ENCODE measurements at places on chromosomes 5 and 9.

DNA sequence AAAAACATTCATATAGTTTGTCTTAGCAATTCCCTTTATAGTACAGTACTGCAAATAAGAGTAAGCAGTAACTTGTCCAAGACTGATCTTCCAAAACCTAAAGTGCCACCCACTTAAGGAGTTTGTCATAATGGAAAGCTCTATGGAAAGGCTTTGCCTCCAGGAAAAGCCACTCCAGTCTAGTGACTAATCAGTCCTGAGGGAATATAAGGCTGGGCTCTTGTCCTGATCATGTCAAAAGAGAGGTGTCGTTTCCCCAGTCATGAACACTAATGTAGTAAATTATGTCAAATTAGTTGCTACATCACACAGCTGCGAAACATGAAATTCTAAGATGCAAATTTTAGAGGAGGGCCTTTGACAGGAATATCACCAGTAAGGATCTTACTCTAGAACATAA, 271.6 kb downstream of the GABRB2 start:
- DNase-seq, result no peak

GRCh38 chr5:139113892-139114291, 84.3 kb downstream of the SIL1 start:
- no peak for DNase-seq

DNA sequence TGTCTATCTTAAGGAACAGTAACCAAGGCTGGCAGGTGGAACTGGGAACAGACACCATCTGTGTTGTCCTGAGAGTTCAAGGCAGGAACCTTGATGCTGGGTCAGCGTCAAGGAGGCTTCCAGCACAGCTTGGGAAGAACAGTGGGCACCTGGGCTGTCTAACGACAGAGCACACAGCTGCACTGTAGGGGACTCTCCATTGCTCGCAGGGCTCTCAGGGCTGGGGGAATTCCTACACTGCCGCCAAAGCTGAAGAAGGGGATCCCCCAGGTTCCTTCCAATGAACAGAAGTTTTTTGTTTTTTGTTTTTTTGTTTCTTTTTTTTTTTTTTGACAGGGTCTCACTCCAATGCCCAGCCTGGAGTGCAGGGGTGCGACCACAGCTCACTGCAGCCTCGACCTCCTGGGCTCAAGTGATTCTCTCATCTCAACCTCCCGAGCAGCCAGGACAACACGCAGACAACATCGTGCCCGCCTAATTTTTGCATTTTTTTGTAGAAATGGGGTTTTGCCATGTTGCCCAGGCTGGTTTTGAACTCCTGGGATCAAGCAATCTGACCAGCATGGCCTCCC, 81.9 kb downstream of the PTPN3 start:
- no peak for DNase-seq

GRCh38 chr5:170289764-170290163, 7.8 kb downstream of the LCP2 start:
- DNase-seq, result no peak

DNA sequence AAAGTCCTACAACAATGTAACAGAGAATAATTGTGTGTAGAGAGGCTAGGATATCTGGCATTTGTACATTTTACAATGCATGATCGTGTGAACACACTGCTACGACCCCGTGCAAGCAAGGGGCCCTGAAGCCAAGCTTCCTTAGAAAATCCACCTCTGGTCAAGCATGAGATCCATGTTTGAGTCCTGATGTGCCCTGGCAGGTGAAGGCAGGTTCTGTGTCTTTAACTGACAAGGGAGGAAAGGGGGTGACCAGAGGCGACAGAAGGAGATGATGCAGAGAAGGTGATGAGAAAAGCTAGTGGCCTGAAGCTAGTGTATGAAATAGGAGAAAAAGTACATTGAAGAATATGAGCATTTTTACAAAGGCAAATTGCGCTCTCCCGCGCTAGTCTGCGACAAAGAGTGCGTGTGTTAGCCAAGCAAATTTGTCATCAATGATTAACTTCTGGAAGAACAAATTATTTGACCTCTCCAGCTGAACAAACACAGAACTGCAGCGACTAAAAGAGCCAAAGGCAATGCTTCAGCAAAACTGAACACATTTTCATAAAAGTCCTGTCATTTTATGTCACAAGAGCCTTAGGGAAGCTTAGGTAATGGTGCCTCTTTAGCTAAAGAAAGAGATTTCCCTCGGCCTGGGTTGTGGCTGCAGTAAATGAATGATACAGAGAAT, 101.7 kb upstream of the DAPK1 start:
- no peak for DNase-seq

GRCh38 chr5:75616971-75617621, 5.8 kb downstream of the ANKDD1B start:
- DNase-seq, result no peak

GRCh38 chr9:15423231-15423985, 732 bp downstream of the SNAPC3 start:
- DNase-seq, result no peak

- no peak for DNase-seq
These were observed 16.1 kb downstream of the EQTN start for GRCh38 chr9:27280860-27281259.

DNA sequence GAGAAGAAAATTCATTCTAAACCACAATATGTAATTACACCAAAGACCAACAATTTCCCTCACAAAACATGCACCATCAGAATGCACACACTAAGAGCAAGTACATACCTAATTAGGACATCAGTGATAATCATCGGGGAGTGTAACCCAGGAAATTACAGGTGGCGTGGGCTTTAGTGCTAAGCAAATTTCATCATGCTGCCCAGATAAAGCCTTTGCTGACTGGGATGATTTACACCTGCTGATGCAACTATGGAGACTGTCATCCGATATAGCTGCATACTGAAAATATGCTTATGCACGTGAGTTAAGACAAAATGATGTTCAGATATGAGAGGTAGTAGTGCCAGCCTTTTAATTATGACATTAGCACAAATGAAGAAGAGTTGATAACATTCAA, 123.2 kb downstream of the DCP2 start:
- DNase-seq, result no peak

GRCh38 chr5:136629125-136629792, 263.9 kb upstream of the TRPC7 start:
- no peak for DNase-seq

- no peak for DNase-seq
These were observed 8.5 kb upstream of the GLT6D1 start for GRCh38 chr9:135647884-135648283.

- DNase-seq, result no peak
These were observed 13.7 kb upstream of the NXNL2 start for GRCh38 chr9:88521308-88521707.

DNA sequence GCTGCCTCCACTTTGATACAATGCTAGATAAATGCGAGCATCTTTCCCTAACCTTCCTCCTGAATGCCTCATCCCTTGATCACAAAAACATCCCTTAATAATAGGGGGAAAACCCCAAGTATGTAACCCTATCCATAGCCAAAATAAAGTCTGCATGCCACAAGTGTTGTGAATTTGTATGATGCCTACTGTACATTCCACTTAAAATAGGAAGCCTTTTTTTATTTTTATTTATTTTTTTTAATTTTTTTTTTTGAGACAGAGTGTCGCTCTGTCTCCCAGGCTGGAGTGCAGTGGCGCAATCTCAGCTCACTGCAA, 207.0 kb downstream of the AOPEP start:
- DNase-seq, result no peak

GRCh38 chr9:8262625-8263622, 463.3 kb upstream of the DMAC1 start:
- DNase-seq, result no peak
